Cortex of kidney (tissue), 1 donor: ENCODE measurements at places on chromosomes 2 and 18.

- DNase-seq: no peak
Measured at GRCh38 chr2:144324446-144325045, 195.4 kb downstream of the ZEB2 start.

- DNase-seq: no peak
Measured at GRCh38 chr2:219171231-219171651, 1.4 kb upstream of the SLC23A3 start.

DNA sequence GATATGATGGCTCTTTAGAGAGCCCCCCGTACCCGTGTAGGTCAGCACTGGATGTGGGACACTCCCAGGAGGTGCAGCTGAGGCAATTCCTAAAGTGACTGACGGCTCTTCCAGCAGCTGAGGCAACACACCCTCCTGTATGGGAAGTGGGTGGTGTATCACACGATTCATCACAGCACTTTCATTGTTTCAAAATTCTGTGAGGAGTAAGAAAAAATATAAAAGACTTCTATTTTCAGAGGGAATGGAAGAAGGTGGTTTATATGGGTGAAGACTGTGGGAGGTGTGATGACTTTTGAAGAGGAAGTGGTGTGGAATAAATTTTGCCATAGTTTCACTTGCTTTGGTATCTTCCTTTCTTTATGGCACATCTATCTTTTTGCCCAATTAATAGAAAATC, 22.3 kb downstream of the QPCT start:
- no peak for DNase-seq

GRCh38 chr18:34866310-34866709, 156.2 kb downstream of the DTNA start:
- DNase-seq: no peak

GRCh38 chr2:237995036-237995435, 28.2 kb downstream of the UBE2F start:
- no peak for DNase-seq

DNA sequence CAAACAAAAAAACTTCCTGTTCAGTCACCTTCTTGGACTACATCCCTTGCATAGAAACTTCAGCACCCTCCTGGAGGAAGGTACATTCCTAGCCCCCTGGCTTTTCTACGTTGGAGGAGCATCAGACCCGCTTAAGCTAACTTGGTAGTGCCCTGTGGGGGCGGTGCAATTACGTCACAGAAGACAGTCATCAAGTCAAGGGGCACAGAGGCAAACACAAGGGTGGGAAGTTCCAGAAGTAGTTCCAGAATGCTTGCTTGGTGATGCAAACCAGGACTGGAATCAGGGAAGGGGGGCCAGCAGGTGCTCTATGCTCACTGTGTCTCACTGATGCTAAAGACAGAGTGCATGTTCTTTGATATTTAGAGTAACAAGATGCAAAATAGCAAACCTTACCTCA, 15.2 kb upstream of the AGFG1 start:
- DNase-seq: no peak

GRCh38 chr2:54983345-54984220, 66.7 kb downstream of the RTN4 start:
- no peak for DNase-seq

DNA sequence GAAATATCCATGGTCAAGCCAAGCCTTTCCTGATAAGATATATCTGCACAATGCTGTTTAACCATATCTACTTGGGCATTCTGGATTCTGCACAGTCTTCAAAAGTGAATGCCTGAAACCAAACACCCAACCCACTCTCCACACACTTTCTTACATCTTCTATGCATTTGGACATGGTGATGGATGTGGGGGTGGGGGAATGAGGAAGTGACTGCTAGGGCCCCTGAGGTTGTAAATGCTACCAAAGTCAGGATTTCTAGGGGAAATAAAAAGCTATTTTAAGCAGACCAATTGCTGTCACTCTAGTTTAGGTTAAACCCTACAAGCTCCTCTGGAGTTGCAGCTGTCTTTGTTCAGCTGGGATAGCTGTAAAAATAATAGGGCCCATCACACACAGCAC, 26.7 kb upstream of the TGFA start:
- no peak for DNase-seq

- DNase-seq: no peak
Measured at GRCh38 chr2:152587187-152587947, 129.9 kb downstream of the PRPF40A start.

DNA sequence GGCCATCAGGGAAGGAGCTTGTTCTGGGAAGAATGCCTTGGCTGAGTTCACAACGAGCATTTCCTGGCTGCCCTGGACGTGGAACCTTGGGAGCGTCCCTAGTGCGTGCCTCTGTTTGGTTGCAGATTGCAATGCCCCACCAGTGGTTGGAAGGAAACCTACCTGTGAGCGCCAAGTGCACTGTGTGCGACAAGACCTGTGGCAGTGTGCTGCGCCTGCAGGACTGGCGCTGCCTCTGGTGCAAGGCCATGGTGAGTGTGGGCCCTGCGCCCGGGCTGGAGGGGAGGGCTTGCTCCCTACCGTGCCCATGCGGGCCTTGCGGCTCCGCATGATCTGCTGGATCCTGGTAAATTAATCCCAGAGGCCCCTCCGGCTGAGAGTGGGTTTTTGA, 81.9 kb downstream of the DGKD start:
- DNase-seq: no peak

DNA sequence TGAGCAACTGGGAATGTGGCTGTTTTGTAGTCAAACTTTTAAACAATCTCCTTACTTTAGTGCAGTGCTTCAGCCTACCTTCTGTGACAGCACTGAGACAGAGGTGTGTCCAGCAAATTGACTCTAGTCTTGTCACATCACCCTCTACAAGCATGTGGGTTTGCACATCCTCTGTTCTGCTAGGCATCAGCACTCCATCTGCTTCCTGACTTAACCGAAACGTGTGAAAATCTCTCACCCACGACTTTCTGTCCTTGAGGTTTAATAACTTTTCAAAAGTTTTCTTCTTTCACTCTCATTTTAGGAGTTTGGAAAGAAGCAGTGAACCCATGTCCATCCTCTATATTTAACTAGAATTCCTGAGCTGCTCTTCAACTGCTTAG, 42.6 kb downstream of the TTR start:
- DNase-seq: no peak

GRCh38 chr2:85353876-85354285, 447 bp downstream of the RETSAT start:
- DNase-seq: no peak

GRCh38 chr2:149686136-149687051, 98.8 kb upstream of the MMADHC start:
- DNase-seq: no peak

GRCh38 chr2:46999084-46999483, 83.5 kb upstream of the MCFD2 start:
- no peak for DNase-seq

- no peak for DNase-seq
Measured at GRCh38 chr2:235951982-235952381, 216.2 kb downstream of the GBX2 start.

- no peak for DNase-seq
Measured at GRCh38 chr2:923832-924601, 26.6 kb upstream of the SNTG2 start.

DNA sequence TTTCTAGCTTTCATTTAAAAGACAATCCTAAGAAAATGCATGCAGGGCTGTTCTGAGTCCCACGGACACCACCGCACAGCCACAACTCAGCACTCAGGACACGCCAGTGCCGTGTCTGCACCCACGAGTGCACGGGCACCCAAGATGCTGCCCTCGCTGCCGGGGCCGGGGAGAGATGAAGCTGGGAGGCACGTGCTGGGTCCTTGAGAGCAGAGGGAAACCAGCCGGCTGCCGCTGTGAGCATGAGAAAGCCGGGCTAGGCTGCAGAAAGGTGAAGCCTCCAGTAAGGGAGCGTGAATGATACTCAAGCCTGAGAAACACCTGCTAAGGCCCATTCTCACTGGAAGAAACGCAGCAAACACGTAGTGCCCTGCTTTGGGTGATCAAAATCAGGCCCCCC, 4.8 kb downstream of the COPS9 start:
- no peak for DNase-seq

GRCh38 chr2:172339371-172340010, 87.9 kb upstream of the ITGA6 start:
- no peak for DNase-seq

DNA sequence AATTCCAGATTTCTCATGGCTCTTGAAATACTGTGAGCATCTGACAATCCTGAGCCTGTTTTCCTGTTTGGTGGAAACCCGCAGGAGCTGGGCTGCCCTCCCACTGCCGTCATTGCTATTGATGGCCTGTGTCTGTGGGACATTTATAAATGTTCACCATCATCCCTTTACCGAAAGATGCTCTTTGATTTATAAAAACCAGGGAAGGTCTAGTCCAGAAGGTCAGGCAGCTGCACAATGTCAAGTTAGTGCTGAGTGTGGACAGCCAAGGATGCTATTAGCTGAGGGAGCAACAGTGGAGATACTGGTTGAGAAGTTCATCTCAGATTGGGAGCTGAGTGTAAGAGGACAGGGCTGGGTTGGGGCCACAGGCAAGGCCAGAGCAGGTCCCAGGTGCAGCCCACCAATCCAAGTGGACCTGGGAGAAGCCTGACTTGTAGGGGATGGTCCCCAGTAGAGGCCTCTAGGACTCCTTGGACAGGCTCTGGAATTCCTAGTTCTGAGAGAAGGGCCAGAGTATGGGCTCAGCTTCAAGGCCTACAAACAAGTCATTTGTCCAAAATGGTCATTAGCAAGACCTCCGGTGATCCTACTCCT, 55.1 kb downstream of the COPS8 start:
- no peak for DNase-seq

- no peak for DNase-seq
Measured at GRCh38 chr2:225757248-225757647, 357.7 kb downstream of the NYAP2 start.

- DNase-seq: no peak
Measured at GRCh38 chr2:237955640-237956401, 11.0 kb upstream of the UBE2F start.

- DNase-seq: no peak
Measured at GRCh38 chr18:79637181-79637920, 42.3 kb upstream of the CTDP1 start.

- no peak for DNase-seq
Measured at GRCh38 chr2:241006412-241006811, 8.0 kb downstream of the SNED1 start.

GRCh38 chr2:201901786-201902185, 95.4 kb downstream of the CDK15 start:
- no peak for DNase-seq

DNA sequence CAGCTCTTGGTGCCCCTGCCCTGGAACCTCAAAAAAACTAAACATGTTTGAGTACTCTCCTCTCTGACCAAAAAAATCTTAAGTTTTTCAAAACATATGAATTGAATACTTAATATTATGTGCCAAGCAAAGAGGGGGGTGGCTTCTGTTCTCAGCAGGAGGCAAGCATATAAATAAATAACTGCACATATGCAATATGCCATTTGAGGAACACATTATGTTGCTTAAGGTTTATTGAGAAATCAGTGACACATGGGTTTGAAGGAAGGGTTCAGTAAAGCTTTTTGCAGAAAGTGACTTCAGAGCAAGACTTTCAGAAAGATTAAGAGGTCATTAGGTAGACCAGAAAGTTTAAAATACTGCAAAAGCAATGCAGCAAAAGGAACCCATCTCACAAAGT, 429.2 kb downstream of the TDRD15 start:
- DNase-seq: no peak

- no peak for DNase-seq
Measured at GRCh38 chr2:108701208-108701607, 18.1 kb upstream of the RANBP2 start.

GRCh38 chr2:189440644-189440946, 679 bp upstream of the WDR75 start:
- no peak for DNase-seq

DNA sequence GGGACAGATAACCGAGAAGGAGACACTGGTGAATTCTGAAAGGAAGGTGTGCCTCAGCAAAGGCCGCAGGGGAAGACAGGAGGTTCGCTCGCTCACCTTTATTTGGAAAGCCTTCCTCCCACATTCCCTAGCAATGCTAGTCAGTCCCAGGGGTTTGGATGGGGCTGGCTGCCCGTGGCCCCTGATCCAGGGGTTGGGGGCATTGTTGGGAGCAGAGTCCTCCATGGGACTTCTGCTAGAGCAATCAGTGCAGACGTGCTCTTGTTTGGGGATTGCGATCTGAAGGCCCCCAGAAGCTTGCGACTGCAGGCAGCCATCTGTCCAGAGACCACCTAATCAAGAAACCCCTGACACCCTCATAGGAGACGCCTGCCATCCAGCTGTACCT, 6.0 kb upstream of the CYP27C1 start:
- DNase-seq: no peak

- DNase-seq: no peak
Measured at GRCh38 chr2:8926356-8926755, 77.1 kb downstream of the MBOAT2 start.

GRCh38 chr2:234249873-234250272, 199.4 kb downstream of the SPP2 start:
- DNase-seq: no peak

DNA sequence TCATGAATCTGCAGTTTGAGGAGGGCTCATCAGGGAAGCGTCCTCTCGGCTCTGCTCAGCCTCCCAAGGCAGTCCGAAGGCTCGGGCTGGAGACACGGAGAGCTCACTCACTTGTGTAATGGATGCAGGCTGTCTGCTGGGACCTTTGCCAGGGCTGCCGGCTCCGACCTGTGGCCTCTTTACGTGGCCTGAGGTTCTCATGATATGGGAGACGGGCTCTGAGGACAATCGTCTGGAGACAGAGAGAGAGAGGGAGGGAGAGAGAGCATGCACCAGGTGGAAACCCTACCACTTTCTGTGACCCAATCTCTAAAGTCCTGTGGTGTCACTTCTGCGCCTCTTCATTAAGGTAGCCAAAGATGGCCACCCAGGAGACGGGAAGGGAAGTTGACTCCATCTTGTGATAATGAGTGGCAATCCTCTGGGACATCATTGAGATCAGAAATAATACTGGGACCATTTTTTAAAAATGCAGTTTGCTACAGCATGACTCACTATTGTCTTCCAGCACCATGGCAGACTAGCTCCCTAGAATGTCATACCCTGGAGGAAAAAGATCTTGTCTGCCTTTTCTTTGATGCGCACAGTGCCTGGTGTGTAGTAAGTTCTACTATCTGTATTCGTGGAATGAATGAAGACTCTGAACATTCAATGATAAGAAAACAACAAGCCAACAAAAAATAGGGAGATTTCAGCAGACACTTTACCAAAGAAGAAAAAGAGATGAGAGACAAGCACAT, 60.2 kb downstream of the CD8B2 start:
- no peak for DNase-seq

- no peak for DNase-seq
Measured at GRCh38 chr2:187299122-187299906, 148.7 kb downstream of the CALCRL start.

DNA sequence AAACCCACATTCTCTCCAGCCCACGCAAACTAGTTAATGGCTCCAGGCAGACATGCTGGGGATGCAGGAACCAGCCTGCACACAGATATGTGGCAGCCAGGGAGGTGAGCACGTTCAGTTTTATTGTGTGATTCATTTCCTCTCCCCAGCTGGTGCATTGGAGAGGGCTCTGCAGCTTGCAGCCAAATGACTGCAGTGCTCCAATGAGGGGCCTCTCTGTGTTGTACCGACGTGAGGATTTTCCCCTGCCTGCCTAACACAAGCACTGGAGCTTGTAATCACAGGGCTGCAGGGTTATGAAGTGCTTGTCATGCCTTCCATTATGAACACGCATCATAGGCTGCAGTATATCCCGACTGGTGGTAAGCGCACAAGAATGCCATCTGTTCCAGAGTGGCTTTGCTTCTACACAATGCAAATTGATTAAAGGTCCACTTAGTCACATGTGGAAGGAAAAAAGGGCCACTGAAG, 92.3 kb upstream of the THUMPD2 start:
- no peak for DNase-seq

- DNase-seq: no peak
Measured at GRCh38 chr2:152012697-152013096, 86.1 kb downstream of the CACNB4 start.
